ENCODE measurements at places on chromosomes 1 and 21. TPM values are rescaled to one million over a fixed set of nuclear protein-coding genes. Genes with fewer than 3 reads are reported as not detected.

GRCh38 chr1:165056914-165057313 is 299.6 kb downstream of the LMX1A start:
- H3K27ac ChIP-seq: no peak overlapping the region
- no peaks in the 10 kb centered on the region for H3K27me3 ChIP-seq
- peaks cover 1% of the 10 kb centered on the region for H3K4me1 ChIP-seq
- no peak for DNase-seq
- no peaks in the 10 kb centered on the region for H3K36me3 ChIP-seq

GRCh38 chr1:175755516-175756070 is 12.2 kb upstream of the TNR start:
- no peaks in the 10 kb centered on the region for H3K36me3 ChIP-seq
- H3K4me3 ChIP-seq: no peak overlapping the region
- H3K27me3 ChIP-seq: no peaks in the 10 kb centered on the region
- no peak for DNase-seq

The OLFML3 gene
- total RNA-seq: 153 TPM

GRCh38 chr1:52852854-52853253 is 10.3 kb downstream of the ZYG11A start:
- H3K4me3 ChIP-seq: no peak overlapping the region
- H3K27me3 ChIP-seq: no peaks in the 10 kb centered on the region
- H3K4me1 ChIP-seq: no peaks in the 10 kb centered on the region
- no peaks in the 10 kb centered on the region for H3K36me3 ChIP-seq
- no peak overlapping the region for H3K27ac ChIP-seq

- H3K4me1 ChIP-seq: peaks cover 1% of the 10 kb centered on the region
- DNase-seq: no peak
- H3K27me3 ChIP-seq: no peaks in the 10 kb centered on the region
- H3K27ac ChIP-seq: peak overlapping the region; percentile 27
- H3K36me3 ChIP-seq: no peaks in the 10 kb centered on the region
Measured at GRCh38 chr1:64686828-64687724, 57.8 kb upstream of the RAVER2 start.

The ODR4 gene
- total RNA-seq: 13.2 TPM

The PLA2G4A gene
- total RNA-seq: 19.0 TPM

DNA sequence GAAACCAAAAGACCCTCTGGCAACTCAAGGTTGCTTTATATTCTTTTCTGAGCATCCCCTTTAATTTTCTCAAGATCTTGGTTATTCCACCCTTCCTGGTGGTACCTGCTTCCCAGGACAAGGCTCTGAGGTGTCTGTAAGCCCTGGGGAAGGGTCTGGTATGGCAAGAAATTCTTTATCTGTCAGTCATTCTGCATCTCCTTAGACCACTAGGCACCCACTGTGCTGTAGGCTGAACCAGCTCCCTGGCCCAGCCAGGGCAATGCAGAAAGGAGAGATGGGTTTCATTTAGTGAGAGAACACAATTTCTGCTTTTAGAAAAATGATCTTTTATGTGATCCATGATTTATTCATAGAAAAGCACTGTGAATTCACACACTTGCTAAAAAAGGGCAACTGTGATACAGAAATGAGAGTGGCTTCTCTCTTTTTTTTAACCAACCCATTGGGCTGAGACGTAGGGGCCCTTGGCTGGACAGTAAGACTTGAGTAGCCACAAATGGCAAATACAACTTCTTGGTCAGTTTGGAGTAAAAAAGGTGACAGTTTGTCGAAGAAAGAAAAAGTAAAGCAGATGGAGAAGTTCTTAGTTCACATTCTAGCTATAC is 4.1 kb downstream of the UROD start:
- peaks cover 11% of the 10 kb centered on the region for H3K4me1 ChIP-seq
- DNase-seq: no peak
- H3K4me3 ChIP-seq: no peak overlapping the region
- no peak overlapping the region for H3K27ac ChIP-seq
- no peaks in the 10 kb centered on the region for H3K27me3 ChIP-seq

- no peaks in the 10 kb centered on the region for H3K36me3 ChIP-seq
- DNase-seq: no peak
- H3K27ac ChIP-seq: no peak overlapping the region
- no peaks in the 10 kb centered on the region for H3K4me1 ChIP-seq
Measured at GRCh38 chr1:67440339-67440738, 10.1 kb upstream of the SERBP1 start.

GRCh38 chr1:99004254-99004860 is 304 bp downstream of the PLPPR5 start:
- peaks cover 4% of the 10 kb centered on the region for H3K4me1 ChIP-seq
- H3K36me3 ChIP-seq: no peaks in the 10 kb centered on the region
- no peak for DNase-seq
- H3K27ac ChIP-seq: no peak overlapping the region
- H3K27me3 ChIP-seq: no peaks in the 10 kb centered on the region

DNA sequence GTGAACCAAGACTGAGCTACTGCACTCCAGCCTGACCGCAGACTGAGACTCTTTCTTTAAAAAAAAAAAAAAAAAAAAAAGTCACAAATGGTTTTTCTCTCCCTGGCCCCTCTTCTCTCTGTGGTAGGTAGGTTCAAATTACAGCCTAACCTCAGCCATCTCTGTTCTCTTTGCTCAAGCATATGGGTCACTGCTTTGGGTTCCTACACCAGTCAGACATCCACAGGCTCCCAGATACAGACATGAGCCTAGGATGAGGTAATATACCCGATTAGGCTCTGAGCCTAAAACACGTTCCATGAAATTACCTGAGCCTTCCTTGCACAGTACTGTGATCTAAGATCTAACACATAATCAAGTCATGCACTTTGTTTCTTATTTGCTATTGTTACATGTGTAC is 90.5 kb upstream of the JAK1 start:
- H3K27me3 ChIP-seq: no peaks in the 10 kb centered on the region
- no peaks in the 10 kb centered on the region for H3K36me3 ChIP-seq
- H3K4me1 ChIP-seq: peaks cover 3% of the 10 kb centered on the region
